ENCODE measurements at places on chromosomes 4 and X. TPM values are rescaled to one million over a fixed set of nuclear protein-coding genes. Genes with fewer than 3 reads are reported as not detected.

NEUROG2 gene
- total RNA-seq = not detected

SERPINA7 gene
- total RNA-seq = not detected

CCDC149 gene
- 11.6 TPM for total RNA-seq

VBP1 gene
- total RNA-seq = 42.5 TPM

SCML1 gene
- total RNA-seq = 10.3 TPM

GYPB gene
- total RNA-seq = not detected

FGFBP1 gene
- total RNA-seq = not detected

PNMA5 gene
- not detected for total RNA-seq

ANXA10 gene
- 4.2 TPM for total RNA-seq

FRMPD4 gene
- 2.8 TPM for total RNA-seq

FHIP1A gene
- total RNA-seq = 0.29 TPM

F9 gene
- total RNA-seq = not detected

MCUB gene
- 21.2 TPM for total RNA-seq
